ENCODE measurements at places on chromosomes 4 and X.

- no peak for DNase-seq
These were observed 26.0 kb upstream of the ELF2 start for GRCh38 chr4:139202991-139203390.

GRCh38 chr4:8342651-8343261 is 73.2 kb downstream of the HTRA3 start:
- DNase-seq, result no peak

GRCh38 chr4:78024576-78025091 is 32.5 kb upstream of the FRAS1 start:
- no peak for DNase-seq

- no peak for DNase-seq
These were observed 678.2 kb upstream of the FAM241A start for GRCh38 chr4:111466811-111467604.

DNA sequence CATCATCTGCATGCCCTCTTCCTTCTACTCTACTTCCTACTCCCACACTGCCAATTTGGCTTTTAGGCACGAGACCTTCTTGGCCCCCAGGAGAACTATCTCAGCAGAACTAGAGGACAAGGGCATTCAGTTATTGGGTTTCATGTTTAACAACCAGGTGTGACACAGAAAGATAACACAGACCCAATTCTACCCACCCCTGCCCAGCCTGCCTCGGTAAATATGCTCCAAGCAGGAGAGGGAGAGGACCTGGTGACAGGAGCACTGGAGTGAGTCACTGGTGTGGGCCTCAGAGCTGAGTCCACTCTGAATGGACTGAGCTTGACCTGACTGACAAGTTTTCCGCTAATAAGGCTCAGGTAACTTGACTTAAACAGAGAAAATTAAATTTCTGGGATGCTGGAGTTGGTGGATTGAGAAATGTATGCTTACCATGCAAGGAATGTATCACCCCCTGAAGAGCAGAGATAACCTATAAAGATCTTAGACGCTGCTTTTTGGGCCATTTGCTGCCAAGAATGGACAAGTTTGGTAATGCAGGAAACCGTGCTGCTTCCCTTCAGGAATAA is 52.5 kb downstream of the CASP3 start:
- DNase-seq, result no peak

- DNase-seq, result no peak
These were observed 51.9 kb downstream of the ATP10D start for GRCh38 chr4:47536966-47537365.

- DNase-seq, result no peak
These were observed 612.0 kb downstream of the ADGRL3 start for GRCh38 chr4:61812171-61812570.

DNA sequence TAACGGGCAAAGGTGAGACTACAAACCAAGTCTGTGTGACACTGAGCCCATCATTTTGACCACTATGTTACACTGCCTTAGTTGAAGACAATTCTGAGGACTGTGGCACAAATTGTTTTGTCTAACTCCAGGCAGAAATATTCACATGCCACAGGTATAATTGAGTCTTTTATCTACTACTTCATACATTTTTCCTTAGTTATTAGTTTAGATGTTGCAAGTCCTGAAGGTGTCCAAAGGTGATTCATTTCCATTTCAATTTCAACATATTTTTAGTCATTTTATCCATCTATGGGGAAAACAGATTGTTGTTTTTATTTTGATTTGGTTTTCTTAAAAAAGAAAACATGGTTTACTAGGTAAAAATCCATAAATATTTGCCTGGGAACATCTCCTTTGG is 341.7 kb upstream of the SMIM31 start:
- no peak for DNase-seq

- DNase-seq, result no peak
These were observed 20.6 kb downstream of the RTL5 start for GRCh38 chrX:72110876-72111708.

- DNase-seq, result no peak
These were observed 114.4 kb downstream of the MSN start for GRCh38 chrX:65781845-65782244.
